Retina (tissue), 1 donor: ENCODE measurements at places on chromosomes 2 and 18.

DNA sequence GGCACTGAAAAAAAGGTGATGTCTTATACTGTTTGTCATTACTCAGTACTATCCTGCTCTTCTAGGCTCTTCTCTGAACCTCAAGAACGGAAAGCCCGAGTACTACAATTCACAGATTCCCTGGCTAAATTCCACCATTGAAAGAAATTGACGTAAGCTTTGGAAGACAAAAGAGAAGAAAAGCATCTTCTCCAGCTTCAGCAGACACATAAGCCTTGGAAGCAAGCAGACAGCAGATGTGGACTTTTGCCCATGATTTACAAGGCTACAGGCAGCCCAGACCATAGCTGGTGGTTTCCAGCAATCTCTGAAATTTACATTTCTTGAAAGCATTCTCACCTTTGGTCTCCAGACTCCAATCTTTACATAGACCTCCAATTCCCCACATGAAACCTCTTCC lies 289.0 kb downstream of the C1D start:
- no peak for DNase-seq

- no peak for DNase-seq
Observed at GRCh38 chr2:128084757-128085156, 6.2 kb upstream of the UGGT1 start.

- DNase-seq = peak; percentile 89
Observed at GRCh38 chr2:120867290-120868241, 131.9 kb downstream of the GLI2 start.

- DNase-seq = no peak
Observed at GRCh38 chr2:124666976-124667375, 641.9 kb downstream of the CNTNAP5 start.

GRCh38 chr18:25097057-25097456 lies 254.9 kb downstream of the ZNF521 start:
- no peak for DNase-seq

- DNase-seq = no peak
Observed at GRCh38 chr18:23935804-23936203, 78.8 kb upstream of the TTC39C start.

DNA sequence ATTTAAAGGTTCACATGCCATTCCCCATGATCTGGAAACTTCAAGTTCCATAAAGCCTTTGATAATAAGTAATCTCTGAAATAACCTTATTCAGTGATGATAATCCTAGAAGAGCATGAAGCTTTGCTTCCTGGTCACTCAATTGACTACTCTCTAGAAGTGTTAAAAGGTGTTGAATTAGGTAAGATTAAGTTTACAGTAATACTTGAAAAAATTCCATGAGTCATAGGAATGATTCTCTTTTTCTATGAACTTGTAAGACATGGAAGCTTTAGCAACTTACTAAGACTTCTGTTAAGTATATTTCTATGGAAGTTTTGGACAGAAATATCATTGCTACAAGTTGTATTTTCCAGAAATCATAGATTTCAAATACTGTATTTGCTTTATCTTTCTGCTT lies 100.6 kb downstream of the MYO1B start:
- no peak for DNase-seq

DNA sequence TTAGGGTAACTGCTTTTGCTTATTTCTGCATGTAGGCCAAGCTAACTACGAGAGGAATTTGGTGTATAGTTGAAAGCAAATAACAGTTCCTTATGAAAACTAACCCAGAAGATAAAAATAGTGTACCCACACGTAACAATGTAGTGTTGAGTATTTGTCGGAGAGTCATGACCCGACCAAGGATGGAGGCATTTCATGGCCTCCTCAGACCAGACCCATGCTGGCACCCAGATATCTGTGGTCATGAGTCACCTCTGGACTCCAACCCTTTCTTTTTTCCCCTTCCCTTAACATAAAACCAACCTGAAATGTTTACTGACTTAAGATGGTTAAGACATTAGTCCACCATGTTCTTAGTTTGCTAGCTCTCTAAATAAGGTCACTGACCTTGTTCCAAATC lies 318.7 kb downstream of the NOL4 start:
- no peak for DNase-seq

- no peak for DNase-seq
Observed at GRCh38 chr2:237464757-237465391, 22.2 kb upstream of the MLPH start.

- DNase-seq = no peak
Observed at GRCh38 chr2:44686561-44686960, 254.9 kb upstream of the SIX3 start.

DNA sequence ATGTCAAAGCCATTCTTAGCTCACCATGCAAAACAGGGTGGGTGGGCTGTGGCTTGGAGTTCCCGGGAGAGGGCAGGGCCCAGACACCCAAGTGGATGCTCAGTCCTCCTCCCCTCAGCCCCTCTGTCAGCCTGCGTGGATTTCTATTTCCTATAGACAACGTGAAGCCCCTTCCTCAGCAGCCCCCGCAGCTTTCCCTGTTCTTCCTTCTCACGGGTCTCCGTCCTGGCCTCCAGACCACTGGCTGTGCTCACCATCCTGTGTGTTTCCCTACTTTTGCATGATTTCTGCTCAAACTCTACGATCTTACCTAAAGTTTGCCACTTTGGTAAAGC lies 155.0 kb upstream of the PXDN start:
- DNase-seq = no peak

GRCh38 chr2:235793163-235793752 lies 299.4 kb downstream of the AGAP1 start:
- no peak for DNase-seq

DNA sequence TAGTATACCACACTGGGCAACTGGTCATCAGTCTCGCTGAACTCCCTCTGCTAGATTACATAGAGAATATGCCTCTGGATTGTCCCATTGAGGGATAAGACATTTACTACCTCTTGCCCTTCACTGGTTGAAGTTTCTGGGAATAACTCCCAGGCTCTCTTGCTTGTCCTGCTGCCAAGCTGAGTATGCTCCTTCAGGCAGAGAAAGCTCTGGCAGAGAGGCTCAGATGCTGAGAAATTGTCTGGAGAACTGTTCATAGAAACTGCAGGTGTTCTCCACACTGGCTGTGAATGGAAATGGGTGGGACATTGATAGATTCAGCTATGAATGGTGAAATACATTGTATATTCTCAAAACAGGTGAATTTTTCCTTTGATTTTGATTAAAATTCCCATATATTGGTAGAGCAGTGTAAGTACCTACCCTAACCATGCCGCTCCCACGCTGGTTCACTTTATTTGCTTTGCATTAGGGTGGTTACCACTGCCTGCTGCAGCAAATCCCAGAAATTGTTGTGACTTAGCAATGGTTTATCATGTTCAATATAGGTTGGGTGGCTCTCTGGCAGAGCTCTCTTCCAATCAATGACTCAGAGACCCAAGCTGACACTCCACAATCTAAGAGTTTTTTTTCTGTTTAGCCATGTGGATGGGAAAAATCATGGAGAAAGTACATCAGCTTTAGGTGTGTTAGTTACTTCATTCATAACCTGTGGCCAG lies 36.7 kb downstream of the FAM117B start:
- DNase-seq = no peak
